ENCODE measurements at places on chromosomes 4 and X. TPM values are rescaled to one million over a fixed set of nuclear protein-coding genes. Genes with fewer than 3 reads are reported as not detected.

SULT1B1 gene
- 13.7 TPM for total RNA-seq

TMPRSS11D gene
- total RNA-seq = not detected

HSFX3 gene
- total RNA-seq = not detected

AMOT gene
- total RNA-seq = 0.23 TPM

FGFBP1 gene
- not detected for total RNA-seq

FGD1 gene
- total RNA-seq = 3.2 TPM

MUC7 gene
- not detected for total RNA-seq

TXK gene
- total RNA-seq = not detected

GBA3 gene
- not detected for total RNA-seq

S100G gene
- total RNA-seq = not detected

TMSB15A gene
- total RNA-seq = not detected

JCHAIN gene
- total RNA-seq = 1.1 TPM

LIMCH1 gene
- 77.9 TPM for total RNA-seq

SMR3A gene
- not detected for total RNA-seq

LONRF3 gene
- total RNA-seq = 0.47 TPM

USP27X gene
- total RNA-seq = 2.9 TPM

CT45A1 gene
- total RNA-seq = not detected

TMEM150C gene
- total RNA-seq = 1.5 TPM

OPHN1 gene
- total RNA-seq = 2.7 TPM

GPC3 gene
- 26.6 TPM for total RNA-seq

DRD5 gene
- total RNA-seq = not detected

SMPX gene
- total RNA-seq = not detected

CACNA1F gene
- not detected for total RNA-seq

AFP gene
- total RNA-seq = 0.59 TPM

ZNF711 gene
- under 0.01 TPM for total RNA-seq

All from smooth muscle cell of the coronary artery (primary cell).